ENCODE measurements at places on chromosomes 3 and 15.

DNA sequence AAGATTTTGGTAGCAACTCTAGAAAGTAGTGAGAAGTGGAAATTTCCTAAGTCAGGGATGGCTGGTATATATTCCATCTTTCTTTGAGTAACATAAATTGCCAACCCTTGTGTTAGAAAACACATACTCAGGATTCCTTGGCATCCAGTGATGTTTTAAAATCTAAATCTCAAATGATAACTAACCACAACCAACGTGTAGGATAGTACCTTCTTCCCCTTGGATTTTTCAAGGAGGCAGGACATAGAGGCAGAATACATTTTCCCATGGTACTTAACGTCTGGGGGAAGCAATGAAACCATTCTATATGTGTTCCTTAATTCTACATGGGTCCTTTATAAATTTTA lies 93.4 kb downstream of the WDR76 start:
- DNase-seq, result no peak

- DNase-seq, result no peak
Measured at GRCh38 chr3:150232992-150233451, 175.1 kb upstream of the TSC22D2 start.

- DNase-seq, result no peak
Measured at GRCh38 chr3:435161-435560, 238.6 kb downstream of the CHL1 start.

DNA sequence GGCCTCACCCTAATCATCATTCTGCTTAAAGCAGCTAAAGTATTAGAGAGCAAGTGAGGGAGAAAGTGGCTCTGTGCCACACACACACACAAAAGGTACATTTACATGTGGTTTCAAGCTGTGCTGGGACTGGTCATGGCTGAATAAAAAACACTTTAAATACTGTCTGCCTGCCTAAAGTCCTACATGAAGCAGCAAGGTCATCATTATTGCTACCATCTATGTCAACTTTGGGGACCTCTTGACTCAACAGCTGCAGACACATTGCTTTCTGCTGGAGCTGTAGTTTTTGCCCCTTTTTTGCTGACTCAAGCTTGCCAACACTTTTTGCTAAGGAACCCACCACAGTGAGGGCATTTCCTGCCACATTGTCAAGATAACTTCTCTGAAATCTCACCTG lies 1237.9 kb downstream of the ROBO2 start:
- no peak for DNase-seq

DNA sequence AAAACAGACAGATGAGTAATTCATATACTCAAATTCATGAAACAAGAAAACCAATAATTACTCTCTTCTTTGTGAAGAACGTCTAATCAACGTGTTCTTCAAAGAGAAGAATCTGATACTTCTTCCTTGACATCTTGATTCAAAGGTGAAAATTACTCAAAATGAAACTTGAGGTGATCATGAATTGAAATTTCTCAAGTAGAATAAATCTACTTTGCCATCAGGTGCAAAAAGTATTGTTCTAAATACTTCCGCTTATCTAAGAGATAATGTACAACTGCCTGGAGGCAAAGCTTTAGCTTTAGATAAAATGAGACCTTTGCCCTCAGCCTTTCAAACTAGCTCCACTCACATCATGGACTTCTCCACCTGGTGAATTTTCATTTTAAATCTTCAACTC lies 13.9 kb upstream of the XXYLT1 start:
- DNase-seq, result no peak

GRCh38 chr15:35975941-35976340 lies 430.0 kb upstream of the DPH6 start:
- DNase-seq, result no peak

All from kidney (tissue), 22 donors.